ENCODE measurements at places on chromosomes 5 and 9.

- no peak for DNase-seq
Measured at GRCh38 chr9:109349421-109349846, 28.6 kb upstream of the EPB41L4B start.

DNA sequence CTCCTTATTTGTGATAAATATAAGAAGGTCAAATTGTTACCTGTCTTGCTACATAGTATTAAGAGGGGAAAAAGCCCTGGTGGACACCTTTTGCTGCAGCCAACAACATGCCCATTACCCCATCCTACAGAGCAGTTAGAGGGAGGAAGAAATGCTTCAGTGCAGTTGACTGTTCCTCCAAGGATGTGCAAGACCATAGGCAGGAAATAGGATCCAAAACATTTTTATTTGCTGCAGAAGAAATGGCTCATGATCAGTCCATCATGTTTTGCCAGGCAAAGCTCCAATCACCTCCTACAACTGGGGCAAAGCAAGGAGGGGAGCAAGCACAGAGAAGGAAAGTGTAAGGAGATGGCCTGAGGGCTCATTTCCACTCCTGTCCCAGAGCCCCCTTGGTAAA, 399.1 kb upstream of the PIK3R1 start:
- DNase-seq, result no peak

GRCh38 chr9:136532799-136533774, 12.8 kb downstream of the NOTCH1 start:
- DNase-seq, result no peak

DNA sequence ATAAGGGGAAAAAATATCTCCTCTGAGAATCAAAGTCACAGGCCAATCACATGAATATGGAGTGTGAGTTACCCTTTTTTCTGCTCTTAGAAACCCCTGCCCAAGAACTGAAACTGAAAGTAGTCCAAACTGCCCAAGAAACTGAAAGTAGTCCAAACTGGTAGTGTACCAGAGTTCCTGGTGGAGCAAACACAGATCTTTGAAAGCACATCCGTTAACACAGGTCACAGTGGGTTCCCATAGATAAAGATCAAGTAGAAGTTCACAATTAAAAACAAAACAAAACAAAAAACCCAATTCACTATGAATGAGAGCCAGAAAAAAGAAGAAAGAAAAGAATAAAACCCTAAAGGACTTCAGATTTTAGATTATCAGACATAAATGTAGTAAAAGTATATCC, 332.4 kb upstream of the EFNA5 start:
- DNase-seq, result no peak

DNA sequence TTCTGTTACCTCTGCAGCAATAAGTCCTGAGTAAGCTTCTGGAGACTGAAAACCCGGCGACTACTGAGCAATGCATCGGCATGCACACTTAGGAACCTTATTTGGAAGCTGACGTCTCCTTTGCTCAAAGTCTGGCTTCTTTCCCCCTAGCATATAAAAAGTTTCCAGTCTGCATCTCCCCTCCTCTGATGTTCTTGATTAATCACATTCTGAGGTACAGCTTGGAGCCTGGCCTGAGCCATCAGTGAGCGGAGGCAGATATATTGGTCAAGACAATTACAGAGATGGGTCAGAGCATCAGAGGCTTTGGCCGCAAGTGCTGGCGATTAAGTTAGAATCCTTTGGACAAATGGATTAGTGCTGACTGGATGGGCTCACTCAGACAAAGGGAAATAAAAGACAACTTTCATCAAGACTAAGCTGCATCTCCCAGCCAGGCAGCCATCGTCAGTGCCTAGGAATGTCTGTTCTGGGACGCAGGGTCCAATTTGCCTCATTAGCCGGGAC, 140.7 kb downstream of the MTX3 start:
- DNase-seq, result no peak

- no peak for DNase-seq
Measured at GRCh38 chr5:143174714-143175398, 228.6 kb downstream of the NR3C1 start.
